ENCODE measurements at places on chromosomes 5 and 9.

DNA sequence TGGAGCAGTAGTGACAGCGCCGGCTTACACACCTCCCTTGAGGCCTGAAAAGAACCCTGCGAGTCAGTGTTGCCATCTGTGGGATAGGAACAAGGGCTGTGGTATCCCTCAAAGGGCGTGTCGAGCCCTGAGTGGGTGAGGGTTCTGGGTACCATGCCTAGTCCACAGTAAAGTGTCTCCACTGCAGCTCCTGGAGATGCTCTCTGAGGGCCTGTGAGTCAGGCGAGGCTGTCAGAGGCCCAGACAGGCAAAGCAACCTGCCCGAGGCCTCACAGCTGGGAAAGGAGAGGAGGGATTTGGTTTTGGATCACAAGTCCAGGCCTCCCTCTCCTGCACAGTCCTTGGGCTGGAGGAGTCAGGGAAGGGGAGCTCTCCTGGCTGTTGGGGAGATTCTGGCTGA is 6.1 kb downstream of the PRRX2 start:
- DNase-seq = peak; percentile 24

- DNase-seq = peak; percentile 56
Observed at GRCh38 chr9:94827584-94828304, 101.2 kb downstream of the AOPEP start.

- no peak for DNase-seq
Observed at GRCh38 chr5:77973253-77973609, 197.1 kb upstream of the TBCA start.

- DNase-seq = no peak
Observed at GRCh38 chr5:147920420-147921030, 14.2 kb upstream of the C5orf46 start.

- no peak for DNase-seq
Observed at GRCh38 chr5:636951-637350, 24.8 kb downstream of the CEP72 start.

Data from iris pigment epithelial cell (primary cell).